ENCODE measurements at places on chromosomes 4 and X.
A peak's percentile ranks its signal among the peaks of the same experiment; 100 is the strongest.

DNA sequence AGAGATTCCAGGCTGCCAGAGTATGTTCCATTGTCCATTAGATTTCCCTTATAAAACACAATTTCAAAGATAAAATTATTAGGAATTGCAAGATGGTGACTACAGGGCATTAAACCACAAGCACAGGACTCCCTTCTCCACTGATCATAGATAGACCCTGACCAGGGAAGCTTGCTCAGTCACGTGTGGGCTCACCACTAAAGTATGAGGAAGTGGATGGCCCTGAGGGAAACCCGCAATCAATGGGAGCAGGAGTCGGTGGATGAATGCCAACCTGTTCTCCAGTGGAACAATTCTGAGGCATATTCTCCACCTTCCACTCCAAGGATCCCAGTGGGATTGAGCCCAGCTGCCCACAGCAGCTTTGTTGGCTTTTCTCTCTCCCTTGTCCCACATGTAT lies 515.7 kb downstream of the BCOR start:
- peak; percentile 27 for DNase-seq

GRCh38 chr4:175106301-175106700 lies 188.1 kb downstream of the ADAM29 start:
- DNase-seq: no peak

GRCh38 chr4:38055566-38055965 lies 95.4 kb downstream of the PTTG2 start:
- no peak for DNase-seq

DNA sequence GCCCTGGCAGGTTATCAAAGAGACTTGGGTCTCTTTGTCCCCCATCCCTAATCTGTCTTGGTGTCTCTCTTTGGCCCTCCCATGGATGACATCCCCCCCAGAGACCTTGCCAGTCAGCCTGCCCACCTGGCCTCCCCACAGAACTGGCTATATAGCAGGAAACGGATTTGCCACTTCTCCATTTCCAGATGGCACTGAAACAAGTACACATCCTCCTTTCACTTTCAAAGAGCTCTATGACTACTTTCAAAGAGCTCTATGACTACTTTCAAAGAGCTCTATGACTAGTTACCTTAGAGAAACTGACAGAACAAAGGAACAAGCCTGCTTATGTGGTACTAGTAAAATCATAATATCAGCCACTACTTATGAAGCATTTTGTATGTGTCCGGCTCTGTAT lies 175.3 kb downstream of the MAML3 start:
- no peak for DNase-seq

- no peak for DNase-seq
Observed at GRCh38 chr4:117467404-117467803, 382.0 kb upstream of the TRAM1L1 start.

GRCh38 chr4:53592122-53592521 lies 836 bp upstream of the LNX1 start:
- no peak for DNase-seq

GRCh38 chr4:7906171-7906701 lies 33.4 kb downstream of the AFAP1 start:
- DNase-seq: peak; percentile 59

DNA sequence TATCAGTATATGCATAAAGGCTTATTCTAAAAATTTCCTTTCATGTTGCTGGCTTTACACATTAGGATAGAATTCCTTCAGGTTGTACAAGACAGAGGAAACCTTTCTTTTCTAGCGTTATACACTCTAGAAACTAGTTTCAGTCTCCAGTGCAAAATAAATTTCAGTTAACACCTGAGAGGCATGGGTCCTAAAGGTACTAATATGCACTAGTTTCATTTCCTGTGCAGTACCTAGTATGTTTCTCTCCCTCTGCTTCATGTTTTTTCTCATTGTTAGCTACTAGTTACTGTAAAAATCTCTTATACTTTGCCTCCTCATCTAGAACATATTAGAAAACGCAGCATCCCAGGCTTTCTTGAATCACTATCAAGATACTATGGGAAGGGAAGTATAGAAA lies 54.0 kb downstream of the SNX25 start:
- no peak for DNase-seq

DNA sequence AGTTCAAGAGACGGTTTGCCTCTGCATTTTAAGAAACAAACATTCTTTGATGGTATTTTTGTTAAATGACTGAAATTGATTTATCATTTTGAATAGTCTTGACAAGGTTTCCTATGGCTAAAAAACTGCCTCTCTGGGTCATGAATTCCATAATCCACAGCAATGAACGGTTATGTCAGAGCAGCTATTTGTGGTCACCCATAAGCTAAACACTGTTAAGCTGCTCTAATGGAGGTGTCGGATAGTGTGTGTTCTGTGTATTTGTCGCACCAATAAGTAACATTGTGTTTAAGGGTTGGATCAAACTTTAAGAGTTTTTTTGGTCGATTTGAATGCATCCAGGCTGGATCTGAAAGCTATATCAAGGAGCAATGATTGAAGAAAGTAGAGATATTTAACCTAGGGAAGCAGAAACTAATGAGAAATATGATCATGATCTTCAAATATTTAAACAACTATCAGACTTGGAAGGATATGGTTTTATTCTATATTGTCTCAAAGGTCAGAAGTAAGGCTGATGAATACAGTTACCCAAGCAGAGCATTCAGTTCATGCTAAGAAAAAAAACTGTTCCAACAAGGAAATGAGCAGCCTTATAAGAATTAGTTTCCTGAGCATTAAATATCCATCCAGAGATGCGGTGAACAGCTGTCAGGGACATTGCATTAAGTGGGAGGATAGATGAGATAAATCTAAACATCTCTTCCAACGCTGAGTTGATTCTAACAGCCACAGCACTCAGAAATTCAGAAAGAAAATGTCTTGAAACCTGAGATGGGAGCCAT lies 232.3 kb upstream of the RPS6KA3 start:
- peak; percentile 40 for DNase-seq

- peak; percentile 44 for DNase-seq
Observed at GRCh38 chr4:138003248-138003647, 238.9 kb downstream of the SLC7A11 start.

- no peak for DNase-seq
Observed at GRCh38 chrX:153831429-153832150, 1.2 kb upstream of the PDZD4 start.
